ENCODE measurements at places on chromosomes 13 and 19.
A peak's percentile ranks its signal among the peaks of the same experiment; 100 is the strongest.

- peak; percentile 7 for DNase-seq
Observed at GRCh38 chr13:26457212-26457611, 100.3 kb upstream of the WASF3 start.

DNA sequence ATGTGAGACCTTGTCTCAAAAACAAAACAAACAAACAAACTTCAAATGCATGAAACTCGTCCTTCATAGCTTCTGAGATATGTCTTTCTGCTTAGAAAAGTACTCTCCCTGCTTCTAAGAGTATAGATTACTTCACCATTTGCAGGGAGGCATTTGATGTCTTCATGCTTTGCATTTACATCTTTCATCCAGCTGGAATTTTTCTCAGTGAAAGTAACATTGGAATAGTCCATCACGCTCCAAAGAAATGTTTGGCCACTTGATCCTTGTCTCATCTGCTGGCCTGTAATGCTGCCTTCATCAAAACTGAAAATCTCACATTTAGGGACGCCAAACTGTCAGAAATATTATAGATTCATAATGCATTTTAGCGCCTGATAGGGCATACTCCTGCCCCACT is 19.2 kb downstream of the PNMA8A start:
- DNase-seq = no peak

DNA sequence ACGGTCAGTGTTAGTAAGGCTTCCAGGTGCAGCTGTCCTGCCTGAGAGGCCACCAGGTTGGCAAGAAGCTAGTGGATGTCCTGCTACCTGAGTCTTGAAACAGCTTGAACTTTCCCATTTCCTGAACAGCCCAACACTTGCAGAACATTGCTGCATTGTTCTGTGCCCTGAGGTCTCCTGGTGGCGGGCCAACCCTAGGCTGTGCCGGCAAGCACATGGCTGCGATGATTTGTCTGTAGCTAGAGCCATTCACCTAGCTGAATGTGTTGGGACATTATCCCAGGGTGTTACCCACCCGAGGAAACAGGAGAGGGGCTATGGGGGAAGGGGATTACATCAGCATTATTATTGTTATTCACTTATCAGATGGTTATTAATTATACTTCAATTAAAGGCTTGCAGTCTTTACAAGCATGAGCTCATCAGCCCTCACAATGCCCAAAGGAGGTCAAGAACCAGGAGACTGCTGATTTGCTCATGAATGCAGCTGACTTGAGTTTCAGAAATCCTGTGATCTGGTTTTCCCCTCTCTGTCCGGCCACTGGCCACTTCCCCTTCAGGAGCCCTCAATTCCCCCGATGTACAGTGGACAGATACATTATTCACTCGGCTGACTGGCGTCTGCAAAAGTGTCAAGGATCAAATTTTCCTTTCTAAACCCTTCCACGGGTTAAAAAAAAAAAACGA is 187.6 kb upstream of the TSC22D1 start:
- peak; percentile 53 for DNase-seq

DNA sequence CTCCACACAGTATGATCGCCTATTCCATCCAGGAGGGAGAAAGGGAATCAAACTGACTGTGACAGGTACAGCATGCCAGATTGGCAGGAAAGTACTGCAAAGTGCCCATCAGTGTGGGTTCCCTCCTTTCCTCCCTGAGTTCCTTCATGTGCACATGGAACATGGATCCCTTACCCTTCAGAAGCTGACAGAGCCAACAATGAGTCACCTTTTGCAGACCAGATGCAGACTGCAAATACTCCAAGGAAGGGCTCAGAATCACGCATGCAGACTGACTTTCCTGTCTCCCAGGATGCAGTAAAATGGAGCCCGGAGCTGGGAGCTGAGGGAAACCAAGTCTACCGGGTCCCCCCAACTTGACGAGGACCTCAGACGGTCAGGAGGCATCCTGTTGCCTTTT is 41.8 kb downstream of the SACS start:
- no peak for DNase-seq

DNA sequence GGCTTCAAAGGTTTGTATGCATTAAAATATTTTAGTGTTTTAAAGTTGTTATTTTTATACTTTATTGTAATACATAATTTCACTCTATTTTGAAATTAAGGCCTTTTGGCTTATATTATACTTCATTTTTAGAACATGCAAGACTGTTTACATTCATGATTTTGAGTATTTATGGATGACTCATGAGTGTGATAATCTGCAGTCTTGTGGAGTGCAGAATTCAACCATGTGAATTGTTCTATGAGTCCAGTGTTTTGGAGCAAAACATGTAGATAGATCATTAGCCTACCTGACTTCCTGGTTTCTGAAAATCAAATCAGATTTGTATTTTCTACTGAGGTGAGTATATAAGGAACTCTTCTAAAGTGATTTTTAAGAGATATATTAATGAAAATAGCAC is 241.8 kb downstream of the PCCA start:
- no peak for DNase-seq

- DNase-seq = no peak
Observed at GRCh38 chr19:35908973-35909683, 1.0 kb upstream of the TYROBP start.

GRCh38 chr19:51491586-51491985 is 10.0 kb downstream of the SIGLEC12 start:
- DNase-seq = no peak

GRCh38 chr13:73210218-73210883 is 151.5 kb downstream of the KLF5 start:
- no peak for DNase-seq

DNA sequence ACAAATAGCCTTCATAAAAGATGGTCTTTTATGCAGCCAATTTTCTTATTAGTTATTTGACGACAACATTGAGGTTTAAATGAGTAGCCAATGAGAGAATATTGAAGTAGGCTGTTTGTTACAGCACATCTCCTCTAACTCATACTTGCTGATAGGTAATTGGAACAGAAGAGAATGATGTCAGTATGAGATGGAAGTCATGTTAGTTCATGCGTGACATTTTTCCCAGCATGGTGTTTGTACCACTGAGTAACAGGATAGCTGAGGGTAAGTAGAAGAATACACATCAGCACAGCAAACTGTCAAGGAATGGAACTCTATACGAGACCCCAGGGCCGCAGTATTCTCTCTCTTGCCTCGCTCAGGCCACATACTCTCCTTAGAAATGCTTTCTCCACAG is 37.2 kb downstream of the COL4A2 start:
- no peak for DNase-seq

- DNase-seq = no peak
Observed at GRCh38 chr19:8731428-8732169, 10.2 kb downstream of the OR2Z1 start.

DNA sequence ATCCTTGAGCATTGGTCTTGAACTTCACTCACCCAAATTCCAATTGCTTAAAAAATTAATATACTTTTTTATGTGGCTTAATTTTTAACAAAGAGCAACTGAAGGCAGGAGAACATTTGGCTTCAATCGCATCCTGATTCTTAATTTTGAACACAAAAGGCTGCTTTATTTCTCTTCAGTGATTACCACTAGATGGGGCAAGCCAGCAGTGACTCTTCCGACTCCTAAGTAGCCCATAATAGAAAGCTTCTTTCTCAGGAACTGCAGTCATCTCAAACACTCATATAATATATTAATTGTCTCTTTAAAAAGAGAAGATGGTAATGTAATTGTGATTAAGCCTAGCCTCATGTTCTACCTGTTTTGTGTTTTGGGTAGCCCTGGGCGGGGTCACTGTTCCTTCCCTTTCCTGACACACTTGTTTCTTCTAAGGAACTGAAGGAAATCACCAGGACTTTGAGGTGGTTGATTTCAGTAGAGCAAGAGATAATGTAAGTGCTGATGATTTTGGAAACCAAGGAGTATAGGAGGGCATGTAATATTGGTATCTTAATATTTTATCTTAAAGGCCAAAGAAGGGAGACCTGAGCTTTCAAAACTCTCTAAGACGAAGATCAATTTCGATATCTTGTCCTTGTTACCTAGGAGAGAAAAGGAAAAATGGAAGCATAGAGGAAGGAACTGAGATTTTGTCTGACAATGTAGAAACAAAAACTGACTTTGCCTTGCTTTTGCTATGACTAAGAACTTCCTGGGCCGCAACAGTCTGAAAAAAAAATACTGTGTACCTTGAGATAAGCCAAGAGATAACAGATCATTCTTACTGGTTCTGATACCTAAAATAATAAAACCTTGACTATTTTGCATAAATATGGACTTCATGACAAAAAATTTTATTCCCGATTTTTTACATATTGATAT is 73.1 kb downstream of the TNFSF13B start:
- peak; percentile 57 for DNase-seq

GRCh38 chr19:18278521-18279265 is 2.7 kb downstream of the JUND start:
- DNase-seq = no peak

DNA sequence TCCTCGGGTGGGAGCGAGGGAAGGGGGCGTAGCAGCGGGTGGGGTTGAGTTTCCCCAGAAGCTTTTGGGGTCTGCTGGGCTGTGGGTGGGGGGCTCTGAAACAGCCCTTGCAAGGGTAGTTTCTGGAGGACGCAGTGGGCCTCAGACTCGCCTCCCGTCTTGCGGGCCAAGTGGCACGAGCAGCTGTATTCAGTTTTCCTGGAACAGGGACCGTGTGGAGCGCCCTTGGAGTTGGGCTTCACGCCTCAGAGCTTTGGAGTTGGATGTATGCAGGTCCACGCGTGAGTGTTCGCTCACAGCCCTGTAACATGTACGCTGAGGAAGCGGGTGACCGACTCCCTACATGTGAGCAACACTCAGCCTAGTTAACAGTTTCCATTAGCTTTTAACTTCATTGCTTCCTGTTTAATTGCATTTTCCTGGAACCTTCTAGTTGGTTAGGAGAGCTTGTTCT is 603 bp downstream of the TM9SF2 start:
- DNase-seq = no peak

- DNase-seq = peak; percentile 97
Observed at GRCh38 chr19:8390617-8390981, 439 bp downstream of the RAB11B start.

- peak; percentile 45 for DNase-seq
Observed at GRCh38 chr13:69970520-69970919, 137.1 kb upstream of the ATXN8OS start.

DNA sequence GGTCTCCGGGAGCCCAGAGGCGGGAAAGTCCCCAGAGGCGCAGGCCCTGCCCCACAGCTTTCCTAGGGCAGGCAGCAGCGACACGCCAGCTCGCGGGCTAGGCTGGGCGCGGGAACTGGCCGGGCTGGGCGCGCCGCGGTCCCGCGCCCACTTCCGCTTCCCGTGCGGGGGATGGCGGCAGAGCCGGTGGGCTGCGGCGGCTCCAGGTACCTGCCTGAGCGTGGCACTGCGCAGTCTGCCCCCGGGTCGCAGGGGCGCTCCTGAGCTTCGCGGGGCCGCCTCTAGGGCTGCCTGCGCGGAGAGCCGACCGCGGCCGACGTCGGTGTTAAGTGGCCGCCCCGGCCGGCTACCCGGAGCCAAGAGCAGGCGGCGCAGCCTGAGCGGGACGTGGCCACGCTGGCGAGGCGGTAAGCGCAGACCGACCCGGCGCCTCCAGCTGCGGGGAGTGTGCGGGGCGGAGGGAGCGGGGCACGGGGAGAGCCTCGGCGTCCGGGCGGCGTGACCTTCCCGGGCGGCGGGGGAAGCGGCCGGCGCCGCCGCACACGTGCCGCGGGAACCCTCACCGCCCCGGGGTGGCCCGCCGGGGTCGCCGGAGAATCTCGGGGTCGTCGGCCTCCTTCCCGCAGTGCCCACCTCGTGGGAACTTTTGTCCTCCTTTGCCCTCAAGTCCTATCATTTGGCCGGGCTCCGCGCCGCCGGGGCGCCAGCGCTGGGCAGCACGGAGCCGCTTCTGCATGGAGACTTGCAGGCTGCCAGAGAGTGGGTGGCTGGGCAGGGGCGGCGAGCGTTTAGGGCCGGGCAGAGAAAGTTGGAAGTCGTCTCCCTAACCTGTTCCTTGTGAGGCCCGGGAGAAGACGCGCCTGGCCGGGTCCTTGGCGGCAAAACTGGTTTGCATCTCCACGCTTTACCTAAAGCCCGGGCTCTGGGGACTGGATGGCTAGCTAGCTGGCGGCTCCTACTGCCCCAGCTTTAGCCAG is 31.4 kb upstream of the MPHOSPH8 start:
- no peak for DNase-seq

DNA sequence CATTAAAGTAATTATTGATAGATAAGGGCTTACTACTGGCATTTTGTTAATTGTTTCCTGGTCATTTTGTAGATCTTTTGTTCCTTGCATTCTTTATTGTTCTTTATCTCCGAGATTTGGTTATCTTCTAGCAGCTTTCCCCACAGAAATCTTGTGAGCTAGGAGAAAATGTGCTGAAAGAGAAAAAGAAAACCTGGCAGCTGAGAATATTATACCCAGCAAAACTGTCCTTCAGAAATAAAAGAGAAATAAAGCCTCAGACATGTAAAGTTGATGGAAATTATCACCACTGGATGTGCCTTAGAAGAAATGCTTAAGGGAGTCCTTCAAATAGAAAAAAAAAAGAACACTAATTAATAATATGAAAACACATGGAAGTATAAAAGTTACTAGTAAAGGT is 464.9 kb upstream of the GPC6 start:
- DNase-seq = no peak

DNA sequence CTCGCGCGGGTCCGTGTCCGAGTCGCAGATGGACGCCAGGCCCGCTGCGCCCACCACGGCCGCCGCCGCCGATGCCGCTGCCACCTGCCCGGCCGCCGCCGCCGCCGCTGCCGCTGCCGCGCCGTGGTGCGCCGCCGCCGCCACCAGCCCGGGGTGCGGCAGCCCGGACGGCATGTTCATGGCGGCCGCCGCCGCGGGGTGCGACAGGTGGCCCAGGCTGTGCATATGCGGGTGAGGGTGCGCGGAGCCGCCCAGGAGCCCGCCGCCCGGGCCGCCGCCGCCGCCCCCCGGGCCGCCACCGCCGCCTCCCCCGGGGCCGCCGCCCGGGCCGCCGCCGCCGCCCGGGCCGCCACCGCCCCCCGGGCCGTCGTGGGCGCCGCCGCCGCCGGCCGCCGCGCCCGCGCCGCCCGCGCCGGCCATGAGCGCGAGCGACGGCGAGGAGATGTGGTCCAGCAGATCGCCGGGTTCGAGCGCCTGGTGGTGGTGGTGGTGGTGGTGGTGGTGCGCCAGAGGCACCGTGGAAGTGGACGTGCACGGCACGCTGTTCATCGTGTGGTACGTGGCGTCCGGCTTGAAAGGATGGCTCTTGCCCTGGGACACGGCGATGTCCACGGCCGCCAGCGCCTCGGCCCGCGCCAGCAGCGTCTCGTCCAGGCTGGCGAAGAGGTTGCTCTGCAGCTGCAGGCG is 1.3 kb downstream of the POU4F1 start:
- DNase-seq = no peak

- DNase-seq = no peak
Observed at GRCh38 chr13:40204246-40204645, 462.2 kb downstream of the FOXO1 start.

- no peak for DNase-seq
Observed at GRCh38 chr19:5536337-5536894, 31.3 kb downstream of the TINCR start.

DNA sequence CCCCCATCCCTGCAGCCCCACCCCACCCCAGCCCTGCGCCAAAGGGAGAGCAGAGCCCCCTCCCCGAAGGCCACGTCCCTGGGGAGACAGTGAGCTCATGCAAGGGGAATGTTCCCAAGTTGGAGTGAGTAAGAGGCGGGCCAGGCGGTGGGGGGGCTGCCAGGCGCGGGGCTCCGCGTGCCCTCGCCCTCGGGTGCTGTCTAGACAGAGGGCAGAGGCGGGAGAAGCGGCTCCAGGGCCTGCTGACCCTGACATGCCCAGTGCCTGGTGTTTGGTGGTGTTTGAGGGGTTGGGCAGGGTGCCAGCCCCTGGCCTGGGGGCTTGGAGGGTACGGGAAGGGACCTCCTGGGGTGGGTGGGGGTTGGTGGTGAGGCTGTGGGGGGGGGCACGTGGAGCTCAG is 1.0 kb downstream of the FSTL3 start:
- peak; percentile 54 for DNase-seq

All from COLO829 (cell line).